ENCODE measurements at places on chromosomes 11 and 22.

GRCh38 chr11:87180742-87181141, 143.0 kb downstream of the TMEM135 start:
- no peak overlapping the region for H3K27ac ChIP-seq
- no peak overlapping the region for H3K4me3 ChIP-seq
- no peak for DNase-seq
- peaks cover 24% of the 10 kb centered on the region for H3K36me3 ChIP-seq
- no peaks in the 10 kb centered on the region for H3K4me1 ChIP-seq
- no peaks in the 10 kb centered on the region for H3K27me3 ChIP-seq

DNA sequence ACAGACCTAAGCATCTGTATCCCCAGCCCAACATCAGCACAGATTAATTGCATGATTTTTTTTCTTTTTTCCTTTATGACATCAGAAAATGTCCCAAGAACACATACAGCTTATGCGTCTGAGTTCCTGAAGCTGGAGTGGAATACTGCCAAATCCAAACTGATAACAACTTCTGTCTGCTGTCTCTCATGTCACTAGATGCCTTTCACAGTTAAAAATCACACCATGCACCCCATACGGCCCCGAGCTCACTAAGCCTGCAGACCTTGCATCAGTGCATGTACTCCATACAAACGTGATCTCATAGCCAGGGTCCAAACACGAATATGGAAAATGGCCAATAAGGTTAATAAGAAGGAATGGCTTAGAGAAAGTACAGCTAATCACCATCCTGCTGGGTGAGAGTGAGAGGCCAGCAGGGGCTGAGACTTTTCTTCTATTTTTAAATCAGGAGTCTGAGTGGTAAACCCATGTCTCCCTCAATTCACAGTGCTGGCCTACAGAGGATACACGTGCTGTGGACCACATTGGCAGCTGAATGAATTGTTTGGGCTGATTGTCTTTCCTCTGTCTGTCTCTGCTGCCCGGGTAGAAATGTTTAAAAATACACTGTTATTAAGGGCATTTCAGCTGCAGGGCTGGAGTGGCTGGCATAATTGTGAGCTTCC, 350.6 kb upstream of the RAG2 start:
- H3K27me3 ChIP-seq = no peaks in the 10 kb centered on the region
- no peak overlapping the region for H3K4me3 ChIP-seq

- no peaks in the 10 kb centered on the region for H3K36me3 ChIP-seq
- no peak overlapping the region for H3K27ac ChIP-seq
- no peaks in the 10 kb centered on the region for H3K4me1 ChIP-seq
- no peak overlapping the region for H3K4me3 ChIP-seq
- no peak for DNase-seq
- no peaks in the 10 kb centered on the region for H3K27me3 ChIP-seq
These were observed 1495.0 kb downstream of the BRD1 start for GRCh38 chr22:48332438-48333322.

- no peak overlapping the region for H3K27ac ChIP-seq
- H3K27me3 ChIP-seq = no peaks in the 10 kb centered on the region
These were observed 131.0 kb downstream of the PLEKHA7 start for GRCh38 chr11:16883174-16883573.

- no peaks in the 10 kb centered on the region for H3K36me3 ChIP-seq
- H3K27ac ChIP-seq = no peak overlapping the region
- no peaks in the 10 kb centered on the region for H3K4me1 ChIP-seq
- no peak for DNase-seq
These were observed 12.6 kb downstream of the C22orf31 start for GRCh38 chr22:29048822-29049654.
